Right forelimb (tissue), 1 donor: ENCODE measurements at places on chromosomes 2 and 18.
A peak's percentile ranks its signal among the peaks of the same experiment; 100 is the strongest.

- DNase-seq, result no peak
These were observed 52.5 kb downstream of the POLR1A start for GRCh38 chr2:86053166-86053565.

GRCh38 chr2:222730366-222730999, 59.0 kb downstream of the MOGAT1 start:
- DNase-seq, result no peak

DNA sequence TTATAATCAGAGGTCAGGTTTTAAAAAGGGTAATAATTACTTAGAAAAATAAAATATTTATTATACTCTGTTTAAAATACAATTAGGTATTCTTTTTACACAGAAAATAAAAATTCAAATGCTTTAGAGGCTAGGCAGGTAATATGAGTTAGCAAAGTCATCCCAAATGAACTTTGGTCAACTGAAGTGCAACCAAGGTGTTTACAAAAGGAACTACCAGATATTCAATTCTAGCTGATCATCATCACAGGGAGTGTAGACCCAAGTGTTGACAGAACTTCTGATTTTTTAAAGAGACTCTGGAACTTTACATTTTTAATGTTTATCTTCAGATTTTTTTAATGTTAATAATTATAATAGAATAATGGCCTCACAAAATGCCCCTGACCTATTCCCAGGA, 59.3 kb upstream of the COL5A2 start:
- DNase-seq, result no peak

- DNase-seq, result no peak
These were observed 205.4 kb downstream of the HDAC4 start for GRCh38 chr2:239195318-239195871.

GRCh38 chr2:57720728-57721627, 325.6 kb upstream of the VRK2 start:
- DNase-seq, result peak; percentile 50

GRCh38 chr18:55247032-55247431, 287.8 kb upstream of the CCDC68 start:
- no peak for DNase-seq

GRCh38 chr18:6741232-6741663, 11.7 kb downstream of the ARHGAP28 start:
- DNase-seq, result no peak

GRCh38 chr2:219125225-219125885, 35.3 kb downstream of the NHEJ1 start:
- no peak for DNase-seq

DNA sequence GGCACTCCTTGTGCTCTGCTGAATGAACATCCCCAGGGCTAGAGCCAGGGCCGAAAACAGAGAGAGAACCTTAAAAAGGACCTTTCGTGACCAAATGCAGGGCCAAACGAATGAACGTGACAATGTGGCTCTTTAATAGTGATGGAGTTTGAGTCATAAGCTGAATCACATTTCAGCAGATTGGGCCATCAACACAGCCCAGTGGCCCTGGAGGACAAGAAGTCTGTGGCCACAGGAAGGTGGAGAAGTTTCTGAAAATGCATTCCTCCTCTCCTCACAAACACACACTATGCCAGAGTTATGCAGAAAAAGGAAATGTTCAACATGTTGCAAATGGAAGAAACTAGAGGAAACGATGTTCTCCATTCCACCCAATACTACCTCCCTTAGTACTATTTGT, 415.8 kb downstream of the HRH4 start:
- DNase-seq, result no peak

DNA sequence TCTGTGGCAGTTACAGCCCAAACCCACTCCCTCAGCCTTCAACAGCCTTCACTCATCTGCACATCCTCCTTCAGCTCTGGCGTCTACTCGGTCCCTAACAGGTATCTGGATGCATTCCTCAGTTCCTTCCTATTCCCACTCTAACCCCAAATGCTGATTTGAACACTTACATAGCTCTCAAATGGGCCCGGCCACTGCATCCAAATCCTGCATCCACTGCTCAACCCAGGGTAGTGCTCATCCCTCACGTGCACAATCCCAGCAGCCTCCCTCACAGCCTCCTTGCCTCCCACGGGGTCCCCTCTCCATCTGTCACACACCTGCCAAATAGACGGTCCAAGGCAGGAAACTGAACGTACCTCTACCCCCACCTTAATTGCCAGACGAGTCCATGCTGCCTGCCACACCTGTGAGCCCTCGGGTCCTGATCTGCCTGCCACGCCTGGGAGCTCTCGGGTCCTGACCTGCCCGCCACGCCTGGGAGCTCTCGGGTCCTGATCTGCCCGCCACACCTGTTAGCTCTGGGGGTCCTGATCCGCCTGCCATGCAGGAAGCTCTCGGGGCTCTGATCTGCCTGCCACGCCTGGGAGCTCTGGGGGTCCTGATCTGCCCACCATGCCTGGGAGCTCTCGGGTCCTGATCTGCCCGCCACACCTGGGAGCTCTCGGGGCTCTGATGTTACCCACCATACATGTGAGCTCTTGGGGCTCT, 9.9 kb downstream of the OR6B3 start:
- DNase-seq, result no peak

GRCh38 chr2:102050854-102051391, 59.2 kb downstream of the IL1R2 start:
- peak; percentile 92 for DNase-seq

- no peak for DNase-seq
These were observed 10.1 kb downstream of the ZNF521 start for GRCh38 chr18:25341831-25342230.

DNA sequence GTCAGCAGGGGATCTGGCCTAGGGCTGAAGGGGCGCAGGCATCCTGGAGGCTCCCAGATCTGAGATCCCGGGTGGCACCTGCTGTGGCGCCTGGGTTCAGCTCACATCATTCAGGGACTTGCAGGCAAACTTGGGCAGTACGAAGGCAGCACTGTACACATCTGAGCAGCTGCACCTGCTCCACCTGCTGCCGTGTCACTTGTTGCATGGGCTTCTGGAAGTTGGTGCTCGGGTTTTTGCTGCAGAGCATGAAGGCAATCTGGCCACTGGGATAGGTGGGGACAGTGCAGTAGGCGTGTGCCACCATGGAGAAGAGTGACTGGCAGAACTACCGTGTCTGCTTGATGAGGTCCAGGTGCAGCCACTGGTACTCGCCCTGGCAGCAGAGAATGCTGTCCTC, 48.6 kb downstream of the UGGT1 start:
- no peak for DNase-seq

GRCh38 chr2:105797298-105797819, 52.6 kb downstream of the NCK2 start:
- DNase-seq, result no peak

DNA sequence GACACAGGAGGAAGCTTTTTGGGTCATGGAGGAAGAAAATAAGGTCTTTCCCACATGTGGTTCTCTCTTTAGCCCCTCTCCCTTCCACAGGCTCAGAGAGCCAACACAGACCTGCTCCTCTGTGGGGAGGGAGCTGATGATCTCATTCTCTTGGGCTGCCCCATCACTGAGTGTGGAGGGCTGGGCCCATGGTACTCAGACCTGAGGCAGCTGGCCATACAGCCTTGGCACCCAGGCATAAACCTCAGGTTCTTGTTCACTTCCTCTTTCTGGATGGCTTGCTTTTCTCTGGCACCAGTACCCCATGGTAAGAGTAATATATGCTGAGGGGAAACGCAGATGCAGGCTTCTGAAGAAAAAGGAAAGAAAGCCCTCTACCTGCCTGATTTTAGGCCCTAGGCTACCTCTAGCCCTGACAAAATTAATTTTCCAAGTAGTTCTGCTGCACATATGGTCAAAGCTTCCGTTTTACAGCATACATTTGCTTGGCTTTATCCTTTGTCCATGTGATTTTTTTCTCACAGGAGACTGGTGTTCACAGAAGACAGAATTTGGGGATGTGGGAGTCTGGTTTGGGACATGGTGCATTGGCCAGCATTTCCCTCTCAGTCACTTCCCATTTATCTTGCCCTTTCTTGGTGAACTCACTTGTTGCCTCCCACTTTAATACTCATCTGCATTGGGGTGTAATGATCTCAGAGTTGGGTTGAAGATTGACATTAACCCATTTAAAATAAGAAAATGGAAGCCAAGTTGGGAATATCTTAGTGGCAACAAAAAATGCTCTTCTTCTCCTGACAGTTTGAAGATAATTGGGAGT, 11.1 kb downstream of the DHRS9 start:
- DNase-seq, result no peak

- DNase-seq, result no peak
These were observed 142.6 kb downstream of the MGAT5 start for GRCh38 chr2:134396493-134396892.

GRCh38 chr2:37645836-37646235, 25.6 kb downstream of the CDC42EP3 start:
- DNase-seq, result no peak

- DNase-seq, result no peak
These were observed 207.4 kb downstream of the NCK2 start for GRCh38 chr2:105952131-105952530.

DNA sequence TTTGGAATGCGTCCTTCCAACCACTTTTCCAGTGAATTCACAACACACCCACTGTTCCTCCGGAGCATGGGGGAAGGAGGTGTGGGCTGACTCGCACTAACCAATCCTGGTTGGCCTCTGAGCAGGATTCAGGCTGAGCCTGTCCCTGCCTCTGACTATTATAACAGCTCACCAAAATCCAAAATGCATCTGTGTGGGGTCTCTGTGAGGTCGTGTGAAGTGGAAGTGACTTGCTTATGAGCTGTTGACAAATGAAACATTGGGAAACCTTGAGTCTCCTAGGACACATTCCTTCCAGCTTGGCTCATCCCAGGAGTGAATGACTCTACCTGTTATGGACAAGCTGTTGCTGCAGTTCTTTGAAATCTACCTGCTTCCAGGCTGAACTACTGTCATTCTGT, 1.5 kb downstream of the CIDEA start:
- no peak for DNase-seq

DNA sequence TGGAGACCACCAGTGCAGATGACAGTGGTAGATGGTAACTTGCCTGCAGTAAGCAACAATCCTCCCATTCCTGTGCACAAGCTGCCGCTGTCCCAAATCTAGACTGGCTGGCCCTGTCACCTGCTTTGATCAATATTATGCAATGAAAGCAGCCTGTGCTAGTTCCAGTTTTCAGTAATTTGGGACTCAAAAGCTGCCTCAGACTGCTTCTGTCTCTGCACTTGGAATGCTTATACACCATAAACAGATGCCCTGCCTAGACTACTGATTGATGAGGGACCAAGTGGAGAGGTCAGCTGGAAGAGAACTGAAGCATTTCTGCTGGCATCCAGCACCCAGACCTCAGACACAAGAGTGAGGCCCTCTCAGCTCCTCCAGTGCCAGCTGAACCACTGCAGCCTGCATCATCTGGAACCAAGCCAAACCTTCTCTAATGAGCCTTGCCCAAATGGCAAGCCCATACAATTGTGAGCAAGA, 24.9 kb downstream of the CCBE1 start:
- no peak for DNase-seq

DNA sequence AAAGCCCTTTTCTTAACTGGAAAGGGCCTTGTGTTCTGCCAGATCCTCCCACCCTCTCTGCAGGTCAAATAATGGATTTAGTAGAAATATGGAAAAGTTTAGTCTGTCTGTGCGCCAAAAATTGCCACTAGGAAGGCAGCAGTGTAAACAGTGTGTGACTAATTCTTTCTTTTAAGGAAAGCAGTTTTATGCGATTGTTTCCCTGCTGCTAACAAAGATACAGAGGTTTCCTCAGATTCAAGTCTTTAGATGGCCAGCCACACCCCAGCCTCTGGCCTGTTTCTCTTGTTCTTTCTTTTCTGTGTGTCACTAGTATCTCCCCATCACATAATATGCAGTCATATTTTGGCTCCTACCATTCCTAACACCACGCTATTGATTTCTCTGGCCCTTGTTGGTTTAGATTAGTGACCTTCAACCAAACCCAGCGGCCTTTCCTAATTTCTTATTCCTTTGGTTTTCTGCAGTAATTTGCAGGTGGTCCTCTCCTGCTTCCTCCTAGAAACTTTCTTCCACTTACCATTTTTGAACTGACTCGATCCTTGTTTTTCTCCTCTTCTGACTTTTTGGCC, 157.4 kb downstream of the LTBP1 start:
- no peak for DNase-seq

DNA sequence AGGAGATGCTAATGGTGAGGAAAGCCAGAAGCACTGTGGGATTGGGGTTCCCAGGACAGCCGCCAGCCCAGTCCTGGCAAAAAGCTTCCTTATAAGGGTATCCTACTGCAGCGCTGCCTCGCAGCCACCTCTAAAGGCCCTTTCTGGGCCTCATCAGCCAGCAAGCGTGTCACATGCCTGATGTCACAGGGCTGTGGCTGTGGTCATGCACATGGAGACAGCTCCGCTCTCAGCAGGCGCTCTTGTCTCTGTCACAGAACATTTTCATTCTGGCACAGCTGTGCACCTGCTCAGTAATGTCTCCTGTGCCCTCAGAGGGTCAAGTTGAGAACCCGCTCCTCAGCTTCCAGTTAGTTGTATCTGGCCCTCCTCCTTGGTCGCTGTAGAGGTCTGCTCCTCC, 17.7 kb upstream of the MAL start:
- no peak for DNase-seq

GRCh38 chr2:37852585-37853014, 72.5 kb upstream of the RMDN2 start:
- DNase-seq, result no peak

GRCh38 chr2:97651114-97651513, 5.3 kb downstream of the COX5B start:
- no peak for DNase-seq

DNA sequence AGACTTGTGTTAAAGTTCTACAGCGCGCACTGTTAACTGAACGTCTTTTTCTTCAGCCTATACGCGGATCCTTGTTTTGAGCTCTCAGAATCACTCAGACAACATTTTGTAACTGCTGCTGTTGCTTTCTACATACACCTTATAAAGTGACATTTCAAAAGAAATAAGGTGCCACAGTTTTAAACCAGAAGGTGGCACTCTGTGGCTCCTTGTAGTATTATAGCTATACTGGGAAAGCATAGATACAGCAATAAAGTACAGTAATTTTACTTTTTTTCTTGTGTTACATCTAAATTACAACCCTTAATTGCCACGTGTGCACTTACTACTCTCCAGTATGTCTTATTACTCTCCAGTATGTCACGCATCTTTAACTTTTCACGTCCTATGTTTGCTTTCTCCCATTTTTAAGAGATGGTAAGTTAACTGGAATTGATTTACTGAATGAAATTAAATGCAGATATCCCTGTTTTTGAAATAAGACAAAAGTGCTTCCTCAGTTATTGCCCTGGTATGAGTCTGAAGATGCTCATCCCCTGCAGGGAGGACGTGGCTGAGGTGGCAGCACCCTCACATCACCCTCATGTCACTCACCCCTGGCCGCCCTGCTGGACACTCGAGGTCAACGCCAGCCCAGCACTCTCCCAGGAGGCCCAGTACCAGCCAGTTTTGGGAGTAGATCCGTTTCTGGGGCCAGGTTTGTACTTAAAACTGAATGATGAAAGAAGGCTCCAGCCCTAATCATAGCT, 37.8 kb downstream of the GORASP2 start:
- DNase-seq, result no peak

DNA sequence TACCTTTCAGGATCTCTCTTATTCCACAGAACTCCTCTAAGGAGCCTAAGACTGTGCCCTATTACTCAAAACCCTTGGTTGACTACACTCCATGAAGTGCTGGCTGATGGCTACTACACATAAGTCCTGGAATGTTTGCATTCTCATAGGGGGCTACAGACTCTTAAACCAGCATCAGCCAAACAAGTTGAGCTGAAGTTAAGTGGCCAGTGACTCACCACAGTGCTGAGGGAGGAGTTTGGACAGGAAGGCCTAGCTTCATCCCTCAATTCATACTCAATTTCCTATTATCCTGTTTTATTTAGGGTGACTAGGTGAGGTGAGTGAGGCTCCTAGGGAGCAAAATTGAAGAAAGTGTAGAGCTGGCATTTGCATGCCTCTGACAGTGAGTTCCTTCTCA, 246.7 kb downstream of the SMAD2 start:
- DNase-seq, result no peak

GRCh38 chr18:49612515-49613033, 50.7 kb downstream of the LIPG start:
- DNase-seq, result no peak
